ENCODE measurements at places on chromosomes 12 and 14. TPM values are rescaled to one million over a fixed set of nuclear protein-coding genes. Genes with fewer than 3 reads are reported as not detected.

DNA sequence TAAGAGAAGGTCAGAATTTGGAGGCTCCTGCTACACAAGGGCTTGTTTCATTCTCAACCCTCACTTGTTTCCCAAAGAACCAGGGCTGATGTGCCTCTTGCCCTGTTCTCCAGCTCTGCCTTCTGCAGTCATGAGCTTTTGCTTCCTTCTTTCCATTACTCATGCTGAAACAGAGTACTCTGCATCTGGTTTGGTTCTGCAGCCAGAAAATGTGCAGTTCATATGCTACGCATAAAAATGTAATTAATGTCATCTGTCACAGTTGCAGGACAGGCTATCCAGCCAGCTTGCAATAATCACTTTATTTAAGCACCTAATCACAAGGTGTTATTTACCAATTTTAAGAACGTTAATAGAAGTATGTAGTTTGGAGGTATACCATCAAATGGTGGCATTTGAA lies 150.2 kb downstream of the SRGAP1 start:
- no peak overlapping the region for H3K4me3 ChIP-seq

DNA sequence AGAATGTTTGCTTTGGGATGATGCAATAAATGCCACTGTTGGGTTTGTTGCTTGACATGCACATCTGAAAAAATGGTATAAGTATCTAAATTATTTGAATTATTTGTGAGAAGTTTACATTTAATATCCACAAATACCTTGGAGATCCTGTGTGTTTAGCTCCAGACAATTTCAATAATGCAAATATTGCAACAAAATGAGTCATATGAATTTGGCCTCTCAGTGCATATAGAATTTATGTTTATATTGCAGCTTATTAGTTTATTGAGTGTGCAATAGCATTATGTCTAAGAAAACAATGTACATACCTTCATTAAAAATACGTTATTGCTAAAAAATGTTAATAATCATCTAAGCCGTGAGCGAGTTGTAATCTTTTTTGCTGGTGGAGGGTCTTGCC lies 153.3 kb downstream of the FSCB start:
- no peak overlapping the region for H3K27ac ChIP-seq
- H3K36me3 ChIP-seq, result no peaks in the 10 kb centered on the region
- DNase-seq, result no peak
- H3K4me3 ChIP-seq, result no peak overlapping the region
- no peaks in the 10 kb centered on the region for H3K27me3 ChIP-seq

- H3K4me1 ChIP-seq, result peaks cover 8% of the 10 kb centered on the region
- no peaks in the 10 kb centered on the region for H3K36me3 ChIP-seq
- no peak overlapping the region for H3K27ac ChIP-seq
- no peak for DNase-seq
Measured at GRCh38 chr12:27468241-27468640, 21.7 kb downstream of the SMCO2 start.

DNA sequence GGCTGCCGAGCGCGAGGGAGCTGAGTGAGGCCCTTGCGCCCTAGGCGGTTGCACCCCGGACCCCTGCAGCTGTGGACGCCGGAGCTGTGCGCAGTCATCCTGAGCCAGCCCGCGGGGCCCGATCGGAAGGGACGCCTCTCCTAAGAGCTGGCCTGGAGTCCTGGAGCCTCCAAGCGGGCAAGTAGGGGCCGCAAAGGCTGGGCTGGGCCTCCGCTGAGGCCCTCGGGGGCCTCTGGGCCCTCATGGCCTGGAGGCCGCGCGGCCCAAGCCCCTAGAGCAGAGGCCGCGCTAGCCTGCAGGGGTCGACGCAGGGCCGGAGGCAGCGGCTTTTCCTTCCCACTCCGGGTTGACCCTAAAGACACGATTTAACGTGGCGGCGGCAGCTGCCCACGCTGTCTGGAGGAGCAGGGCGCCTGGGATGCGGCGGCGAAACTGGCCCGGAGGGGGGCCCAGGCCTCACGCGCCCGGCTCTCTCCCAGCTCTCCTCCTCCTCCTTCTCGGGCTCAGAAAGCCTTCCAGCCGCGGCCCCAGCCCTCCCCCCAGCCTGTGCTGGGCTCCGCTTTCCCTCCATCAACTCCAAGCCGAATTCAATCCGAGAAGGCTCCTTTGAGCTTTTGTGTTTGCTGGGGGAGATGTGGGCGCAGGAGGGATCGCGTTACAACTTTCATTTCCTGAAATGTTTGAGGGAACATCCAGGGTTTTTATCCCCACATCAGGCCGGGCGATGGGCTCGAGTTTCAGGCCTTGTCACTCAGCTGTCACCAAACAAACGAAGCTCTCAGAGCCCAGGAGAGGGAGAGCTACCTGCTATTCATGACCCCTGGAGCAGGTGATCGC lies 11.6 kb downstream of the SIX1 start:
- peaks cover 38% of the 10 kb centered on the region for H3K36me3 ChIP-seq
- H3K27ac ChIP-seq, result peak overlapping the region; percentile 87
- H3K4me1 ChIP-seq, result peaks cover 18% of the 10 kb centered on the region
- H3K4me3 ChIP-seq, result peak overlapping the region; percentile 46
- peak; percentile 67 for DNase-seq

DNA sequence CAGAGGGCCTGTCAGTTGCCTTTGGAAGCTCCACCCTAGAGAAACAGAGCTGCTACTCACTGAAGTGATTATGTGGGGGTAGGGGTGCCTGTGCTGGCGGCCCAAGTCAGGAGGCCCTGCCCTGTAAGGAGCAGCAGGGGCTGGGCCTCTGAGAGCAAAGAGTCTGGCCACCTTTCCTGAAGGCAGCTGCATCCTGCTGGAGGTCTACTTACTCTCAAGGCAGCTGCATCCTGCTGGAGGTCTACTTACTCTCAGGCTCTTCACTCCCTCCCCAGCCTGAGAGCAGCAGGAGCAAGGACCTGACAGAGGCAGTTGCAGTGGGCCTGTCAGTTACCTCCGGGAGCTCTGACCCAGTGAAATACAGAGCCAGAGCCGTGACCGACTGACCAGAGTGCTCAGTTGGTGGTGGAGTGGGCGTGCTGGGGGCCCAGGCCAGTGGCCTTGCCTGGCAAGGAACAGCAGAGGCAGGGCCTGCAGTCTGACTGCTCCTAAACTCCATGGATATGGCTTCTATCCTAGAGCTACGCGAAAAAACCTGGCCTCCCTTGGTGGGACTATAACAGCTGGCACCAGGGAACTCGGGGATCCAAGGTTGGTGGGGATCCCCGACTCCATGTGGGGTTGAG lies 32.3 kb downstream of the RAD51B start:
- H3K27me3 ChIP-seq, result no peaks in the 10 kb centered on the region
- no peaks in the 10 kb centered on the region for H3K36me3 ChIP-seq
- no peaks in the 10 kb centered on the region for H3K4me1 ChIP-seq
- no peak for DNase-seq

- no peaks in the 10 kb centered on the region for H3K36me3 ChIP-seq
- H3K4me1 ChIP-seq, result no peaks in the 10 kb centered on the region
- no peak overlapping the region for H3K4me3 ChIP-seq
- H3K27ac ChIP-seq, result no peak overlapping the region
Measured at GRCh38 chr12:47032644-47033043, 46.8 kb upstream of the PCED1B start.

The C12orf56 gene
- not detected for polyA plus RNA-seq

DNA sequence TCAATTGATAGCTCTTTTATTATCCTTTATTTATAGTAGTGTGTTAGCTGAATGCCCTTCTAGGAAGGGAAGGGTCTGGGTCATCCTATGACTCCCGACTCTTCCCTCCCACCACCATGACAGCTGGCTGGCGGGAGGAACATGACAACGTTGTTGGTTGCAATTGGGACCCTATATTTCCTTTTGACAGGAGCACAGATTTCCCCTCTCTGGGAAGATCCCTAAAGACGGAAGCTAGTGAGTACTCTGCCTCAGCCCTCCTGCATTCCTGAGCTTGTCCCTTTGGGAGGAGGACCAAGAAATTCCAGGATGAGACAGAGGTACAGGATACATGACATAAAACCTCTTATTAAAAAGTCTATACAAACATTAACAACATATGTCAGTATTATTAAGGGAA lies 485.4 kb downstream of the NAV3 start:
- H3K4me3 ChIP-seq, result no peak overlapping the region
- no peak for DNase-seq
- H3K27ac ChIP-seq, result no peak overlapping the region
- no peaks in the 10 kb centered on the region for H3K36me3 ChIP-seq
- H3K27me3 ChIP-seq, result no peaks in the 10 kb centered on the region

DNA sequence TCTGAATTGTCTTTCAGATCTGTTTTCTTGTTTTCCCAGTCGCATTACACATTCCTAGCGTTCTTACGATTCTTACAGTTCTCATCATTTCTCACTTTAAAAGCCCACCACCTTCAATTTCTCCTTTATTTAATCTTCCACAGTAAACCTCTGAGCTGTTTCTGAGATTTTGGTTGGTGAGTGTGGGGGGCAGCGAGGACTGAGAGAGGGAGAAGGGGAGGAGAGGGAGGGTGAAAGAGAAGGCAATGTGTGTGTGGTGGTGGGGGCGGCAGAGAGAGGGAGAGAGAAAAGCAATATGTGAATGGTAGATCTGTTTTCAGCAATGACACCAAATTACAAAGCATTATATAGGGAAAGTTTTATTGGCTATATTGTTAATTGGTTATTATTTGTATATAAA lies 282.6 kb downstream of the SOX5 start:
- H3K4me3 ChIP-seq, result no peak overlapping the region
- no peaks in the 10 kb centered on the region for H3K27me3 ChIP-seq
- DNase-seq, result no peak
- peaks cover 2% of the 10 kb centered on the region for H3K4me1 ChIP-seq
- no peaks in the 10 kb centered on the region for H3K36me3 ChIP-seq

DNA sequence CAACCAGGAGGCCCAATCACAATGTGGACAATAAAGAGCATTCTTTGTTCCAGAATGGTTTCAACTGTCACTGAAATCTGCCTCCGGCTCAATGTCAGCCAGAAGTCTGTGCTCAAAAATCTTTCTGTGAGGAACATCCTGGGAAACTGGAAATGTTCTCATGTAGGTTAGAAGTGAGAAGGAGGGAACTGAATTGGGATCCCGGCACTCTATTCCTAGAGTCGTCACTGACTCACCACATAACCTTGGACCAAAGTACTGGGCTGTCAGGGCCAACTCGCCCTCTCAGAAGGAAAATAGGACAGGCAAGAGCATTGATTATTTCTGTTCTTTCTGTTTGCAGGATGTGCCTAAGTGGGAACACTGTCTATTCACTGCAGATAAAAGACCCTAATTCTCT lies 57.6 kb downstream of the PRKAB1 start:
- no peaks in the 10 kb centered on the region for H3K4me1 ChIP-seq
- no peak for DNase-seq
- H3K4me3 ChIP-seq, result no peak overlapping the region
- H3K36me3 ChIP-seq, result peaks cover 13% of the 10 kb centered on the region
- H3K27ac ChIP-seq, result no peak overlapping the region
- H3K27me3 ChIP-seq, result no peaks in the 10 kb centered on the region

- no peaks in the 10 kb centered on the region for H3K36me3 ChIP-seq
- H3K27me3 ChIP-seq, result no peaks in the 10 kb centered on the region
- H3K4me3 ChIP-seq, result no peak overlapping the region
- no peak for DNase-seq
Measured at GRCh38 chr14:78245238-78245637, 75.1 kb downstream of the NRXN3 start.

The C12orf54 gene
- polyA plus RNA-seq, result not detected

The REM2 gene
- 0.26 TPM for polyA plus RNA-seq

GRCh38 chr14:72738161-72738611 lies 155.7 kb downstream of the DPF3 start:
- peaks cover 72% of the 10 kb centered on the region for H3K4me1 ChIP-seq
- H3K27ac ChIP-seq, result peak overlapping the region; percentile 89
- H3K27me3 ChIP-seq, result no peaks in the 10 kb centered on the region

The PIK3C2G gene
- 0.08 TPM for polyA plus RNA-seq

DNA sequence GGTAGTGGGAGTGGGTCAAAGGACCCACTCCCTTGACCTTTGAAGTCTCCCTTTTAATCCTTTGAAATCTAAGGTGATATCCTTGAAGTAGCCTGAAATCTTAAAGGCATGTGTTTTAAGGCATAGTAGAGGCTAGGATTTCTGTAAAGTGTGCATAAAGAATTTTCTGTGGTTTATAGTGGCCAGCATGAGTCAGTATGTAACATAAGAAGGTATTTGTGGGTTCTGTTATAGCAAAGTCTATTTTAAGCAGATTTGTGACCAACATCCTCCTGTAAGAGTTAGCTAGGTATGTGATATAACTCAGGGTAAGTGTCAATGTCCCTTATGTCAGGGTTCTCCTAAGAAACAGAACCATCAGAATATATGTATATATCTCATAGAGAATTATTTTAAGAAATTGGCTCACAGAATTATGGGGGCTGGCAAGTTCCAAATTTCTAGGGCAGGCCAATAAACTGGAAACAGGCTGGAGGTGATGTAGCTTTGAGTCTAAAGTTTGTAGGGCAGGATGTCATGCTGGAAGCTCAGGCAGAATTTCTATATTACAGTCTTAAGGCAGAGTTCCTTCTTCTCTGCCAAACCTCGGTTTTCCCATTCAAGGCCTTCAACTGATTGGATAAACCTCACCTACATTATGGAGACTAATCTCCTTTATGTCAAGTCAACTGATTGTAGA lies 18.7 kb upstream of the EPYC start:
- H3K36me3 ChIP-seq, result no peaks in the 10 kb centered on the region
- no peak for DNase-seq
- H3K4me1 ChIP-seq, result no peaks in the 10 kb centered on the region
- H3K27ac ChIP-seq, result peak overlapping the region; percentile 47
- H3K4me3 ChIP-seq, result no peak overlapping the region

The CCDC196 gene
- polyA plus RNA-seq, result not detected

The SELPLG gene
- polyA plus RNA-seq, result 2.8 TPM

The PRH2 gene
- polyA plus RNA-seq, result not detected

DNA sequence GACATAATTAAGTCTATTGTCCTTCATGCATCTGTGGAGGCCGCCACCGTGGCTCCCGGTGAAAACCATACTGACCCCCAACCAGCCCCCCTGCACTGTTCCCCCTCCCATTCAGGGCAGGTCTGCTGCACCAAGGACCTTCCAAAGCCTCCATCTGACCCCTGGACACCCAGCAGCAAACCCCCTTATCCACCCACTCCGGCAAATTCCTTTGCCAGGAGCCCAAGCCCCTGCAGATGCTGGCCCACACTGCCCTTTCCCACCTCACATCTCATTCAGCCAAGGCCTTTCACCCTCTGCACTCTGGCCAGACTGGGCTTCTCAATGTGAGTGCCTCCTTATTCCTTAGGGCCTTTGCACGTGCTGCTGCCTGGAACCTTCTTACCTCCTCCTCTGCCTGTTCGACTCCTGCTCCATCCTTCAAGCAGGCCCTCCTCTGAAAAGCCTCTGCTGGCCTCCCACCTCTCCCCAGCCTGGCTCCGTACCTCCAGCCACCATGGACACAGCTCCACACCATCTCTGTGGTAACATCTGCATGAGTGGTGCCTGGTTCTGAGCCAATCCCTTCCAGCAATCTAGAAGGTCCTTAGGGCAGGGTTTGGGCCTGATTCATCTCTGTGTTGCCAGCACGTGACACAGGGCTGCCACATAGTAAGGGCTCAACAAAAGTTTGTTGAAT lies 230.7 kb downstream of the BCL11B start:
- no peak overlapping the region for H3K27ac ChIP-seq
- H3K4me1 ChIP-seq, result no peaks in the 10 kb centered on the region
- DNase-seq, result no peak
- H3K4me3 ChIP-seq, result no peak overlapping the region
- peaks cover 16% of the 10 kb centered on the region for H3K27me3 ChIP-seq
- H3K36me3 ChIP-seq, result no peaks in the 10 kb centered on the region

GRCh38 chr12:42564556-42564955 lies 25.0 kb downstream of the PRICKLE1 start:
- H3K27me3 ChIP-seq, result no peaks in the 10 kb centered on the region
- no peak overlapping the region for H3K27ac ChIP-seq
- H3K4me3 ChIP-seq, result no peak overlapping the region
- DNase-seq, result no peak

- H3K27ac ChIP-seq, result no peak overlapping the region
- no peaks in the 10 kb centered on the region for H3K27me3 ChIP-seq
- H3K36me3 ChIP-seq, result no peaks in the 10 kb centered on the region
- H3K4me3 ChIP-seq, result no peak overlapping the region
Measured at GRCh38 chr12:107437954-107438353, 247.6 kb upstream of the PWP1 start.

Data from SK-N-SH (cell line).